ENCODE measurements at places on chromosomes 13 and 19.

DNA sequence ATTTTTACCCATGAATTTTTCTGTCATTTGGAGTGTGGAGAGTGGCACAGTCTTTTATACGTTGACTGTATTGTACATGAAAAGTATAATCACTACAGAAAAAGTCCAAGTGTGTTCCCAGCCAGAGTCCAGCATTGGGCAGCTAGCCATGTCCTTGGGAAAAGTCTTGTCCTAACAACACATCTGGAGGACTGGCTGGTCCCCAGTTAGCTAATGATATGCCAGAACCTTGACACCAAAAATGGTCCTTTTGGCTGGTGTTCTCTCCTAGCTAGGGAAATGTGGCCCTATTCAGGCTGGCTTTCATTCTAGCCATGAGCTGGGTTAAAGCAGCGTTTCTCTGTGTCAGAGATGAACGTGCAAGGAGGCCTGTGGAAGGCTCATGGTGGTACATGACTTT is 98.9 kb downstream of the ESD start:
- DNase-seq, result no peak

- no peak for DNase-seq
Measured at GRCh38 chr13:51541037-51541436, 43.2 kb upstream of the WDFY2 start.

- no peak for DNase-seq
Measured at GRCh38 chr19:55605637-55606470, at the start of gene ZNF865. TSS of gene ZNF865 (plus strand) at chr19:55605647. CDS start at chr19:55613619, 7,972 bp downstream.

- no peak for DNase-seq
Measured at GRCh38 chr19:56969759-56970178, 129.2 kb upstream of the PEG3 start.

DNA sequence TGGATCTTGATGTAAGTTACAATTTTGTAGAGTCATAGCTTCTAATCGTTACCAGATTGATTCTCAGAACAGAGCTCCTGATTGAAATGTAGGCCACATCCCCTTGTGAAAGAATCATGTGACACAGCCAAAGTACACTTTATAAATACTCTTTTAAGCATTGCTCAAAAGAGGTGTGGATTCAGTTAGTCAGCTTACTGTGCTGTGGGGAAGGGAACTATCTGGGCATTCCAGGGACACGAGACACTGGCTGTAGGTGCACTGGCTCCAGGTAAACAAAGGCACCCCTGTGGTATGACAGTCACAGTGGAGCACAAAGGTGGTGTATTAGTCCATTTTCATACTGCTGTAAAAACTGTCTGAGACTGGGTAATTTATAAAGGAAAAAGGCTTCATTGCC is 222.8 kb downstream of the LIG4 start:
- no peak for DNase-seq

- no peak for DNase-seq
Measured at GRCh38 chr13:91948736-91949135, 550.3 kb downstream of the GPC5 start.

DNA sequence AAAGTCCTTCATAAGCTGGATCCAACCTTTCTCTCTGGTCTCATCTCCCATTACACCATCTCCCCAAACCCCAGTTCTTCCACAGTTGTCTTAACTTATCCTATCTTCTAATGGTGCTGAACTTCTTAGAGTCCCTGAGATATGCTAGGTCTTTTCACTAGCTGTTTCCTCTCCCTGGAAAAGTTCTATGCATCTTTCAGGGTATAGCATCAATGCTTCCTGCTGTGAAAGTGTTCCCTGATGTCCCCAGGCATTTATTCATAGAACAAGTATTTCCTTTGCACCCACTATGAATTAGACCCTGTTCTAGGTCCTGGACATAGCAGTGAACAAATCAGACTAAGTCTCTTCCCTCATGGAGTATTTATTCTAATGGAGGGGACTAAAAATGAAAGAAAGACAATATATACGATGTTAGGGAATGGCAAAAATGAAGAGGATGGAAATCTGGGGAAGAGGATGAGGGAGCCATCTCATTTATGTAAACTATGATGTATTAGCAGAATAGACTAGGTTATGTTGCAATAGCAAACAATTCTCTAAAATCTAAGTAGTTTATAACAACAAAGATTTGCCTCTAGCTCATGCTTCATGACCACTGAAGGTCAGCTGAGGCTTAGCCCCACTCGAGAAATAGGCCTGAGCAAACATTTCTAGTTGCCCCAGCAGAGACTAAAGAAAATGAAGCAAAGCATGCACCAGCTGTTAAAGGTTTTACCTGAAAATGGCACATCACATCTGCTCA is 120.0 kb downstream of the CYSLTR2 start:
- no peak for DNase-seq

- no peak for DNase-seq
Measured at GRCh38 chr13:110618780-110619179, 3.4 kb downstream of the NAXD start.

- DNase-seq, result no peak
Measured at GRCh38 chr13:74825152-74825937, 656.6 kb downstream of the TBC1D4 start.

DNA sequence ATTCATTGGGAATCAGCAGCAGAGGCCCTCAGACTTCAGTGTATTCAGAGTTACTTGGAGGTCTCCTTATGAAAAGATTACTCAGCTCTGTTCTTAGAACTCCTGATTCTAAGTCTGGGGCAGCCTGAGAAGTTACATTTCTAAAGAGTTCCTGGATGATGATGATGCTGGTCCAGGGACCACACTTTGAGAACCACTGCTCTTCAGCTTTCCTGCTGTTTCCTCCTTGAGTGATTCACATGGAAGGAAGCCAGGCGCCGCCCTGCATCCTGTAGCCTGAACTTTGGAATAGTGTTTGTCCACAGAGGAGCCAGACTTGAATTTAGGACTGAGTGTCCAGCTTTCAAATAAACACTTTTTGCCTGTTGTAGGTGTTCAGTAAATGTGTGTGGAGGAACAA is 2.9 kb downstream of the CEBPG start:
- DNase-seq, result no peak

GRCh38 chr13:105774739-105775460 is 760.6 kb downstream of the EFNB2 start:
- DNase-seq, result no peak

GRCh38 chr19:1072371-1073015 is 5.5 kb downstream of the ARHGAP45 start:
- no peak for DNase-seq

DNA sequence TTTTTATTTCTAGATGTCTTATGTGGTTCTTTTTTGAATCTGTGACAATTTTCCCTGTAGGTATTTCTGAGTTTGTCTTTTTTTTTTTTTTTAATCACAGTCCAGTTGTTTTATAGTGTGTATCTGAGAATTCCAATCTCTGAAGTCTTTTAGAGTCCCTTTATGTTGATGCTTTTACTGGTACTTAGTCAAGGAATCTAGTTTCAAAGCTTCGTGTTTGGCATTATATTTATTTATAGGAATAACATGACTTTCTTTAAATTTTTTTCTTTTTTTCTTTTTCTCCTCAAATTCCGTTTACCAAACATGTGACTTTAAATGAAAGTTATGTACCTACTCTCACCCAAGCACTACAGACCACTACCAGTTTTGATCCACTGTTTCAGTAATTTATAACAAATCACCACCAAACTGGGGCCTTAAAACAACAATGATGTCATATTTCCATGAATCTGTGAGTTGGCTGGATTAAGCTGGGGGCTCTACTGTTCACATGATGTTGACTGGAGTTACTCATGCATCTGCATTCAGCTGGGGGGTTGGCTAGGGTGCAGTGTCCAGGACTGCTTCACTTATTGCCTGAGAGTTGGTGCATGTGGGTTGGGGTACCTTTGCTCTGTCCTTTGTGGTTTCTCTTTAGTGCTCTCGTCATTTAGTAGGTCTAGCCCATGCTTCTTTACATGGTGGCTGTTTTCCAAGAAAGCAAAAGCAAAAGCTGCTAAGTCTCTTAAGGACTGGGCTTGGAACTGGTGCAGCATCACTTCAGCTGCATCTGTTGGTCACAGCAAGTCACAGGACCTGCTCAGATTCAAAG is 22.3 kb downstream of the KCTD4 start:
- DNase-seq, result no peak

GRCh38 chr19:44303976-44304568 is 753 bp downstream of the ZNF235 start:
- DNase-seq, result no peak

DNA sequence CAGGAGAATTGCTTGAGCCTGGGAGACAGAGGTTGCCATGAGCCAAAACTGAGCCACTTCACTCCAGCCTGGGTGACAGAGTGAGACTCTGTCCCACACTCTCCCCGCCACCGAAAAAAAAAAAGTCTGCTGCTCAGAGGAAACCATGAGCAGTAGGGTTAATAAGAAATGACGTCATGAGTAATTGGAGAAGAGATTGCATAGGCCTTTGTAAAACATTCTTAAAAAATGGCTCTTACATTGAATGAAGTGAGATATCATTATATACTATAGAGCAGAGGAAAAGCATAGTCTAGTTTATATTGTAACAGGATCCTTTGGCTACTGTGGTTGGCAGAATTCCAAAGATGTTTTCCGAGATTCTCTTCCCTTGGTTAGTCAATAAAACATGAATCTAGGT is 228.2 kb downstream of the PCDH20 start:
- DNase-seq, result no peak

DNA sequence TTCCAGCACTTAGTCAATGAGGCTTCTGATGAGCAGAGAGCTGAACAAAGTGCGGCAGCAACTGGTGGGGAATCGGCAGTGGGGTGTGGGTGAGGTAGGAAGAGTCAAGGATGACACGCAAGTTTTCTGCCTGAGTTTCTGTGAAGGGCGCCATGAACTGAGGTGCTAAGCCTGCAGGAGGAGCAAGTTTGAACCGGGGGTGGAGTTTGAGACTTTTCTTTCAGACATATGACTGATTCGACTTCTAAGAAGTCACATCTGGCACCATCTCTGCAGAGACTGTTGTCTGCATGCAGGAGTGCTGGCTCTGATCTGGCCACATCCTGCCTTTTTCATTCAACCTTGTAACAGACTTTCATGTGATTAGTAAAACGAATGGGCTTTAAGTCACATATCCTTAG is 14.8 kb upstream of the GPI start:
- no peak for DNase-seq

DNA sequence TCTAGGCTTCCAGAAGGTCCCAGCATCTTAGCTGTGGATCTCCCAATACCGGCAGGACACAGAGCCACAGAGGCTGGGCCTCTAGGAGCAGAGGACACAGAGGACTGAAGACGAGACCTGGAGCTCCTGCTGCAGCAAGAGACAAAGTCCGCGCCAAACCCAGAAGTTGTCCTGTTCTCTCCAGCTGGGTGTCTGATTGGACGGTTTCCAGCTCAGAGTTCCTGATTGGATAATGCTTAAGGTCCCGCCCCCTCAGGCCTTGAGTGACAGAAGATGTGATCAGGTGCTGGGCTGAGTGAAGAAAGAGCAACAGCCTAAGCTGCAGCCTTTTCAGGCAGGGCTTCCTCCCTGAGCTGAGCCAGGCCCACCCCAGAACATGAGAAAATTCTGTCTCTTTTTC is 59.9 kb upstream of the ZNF85 start:
- DNase-seq, result no peak

DNA sequence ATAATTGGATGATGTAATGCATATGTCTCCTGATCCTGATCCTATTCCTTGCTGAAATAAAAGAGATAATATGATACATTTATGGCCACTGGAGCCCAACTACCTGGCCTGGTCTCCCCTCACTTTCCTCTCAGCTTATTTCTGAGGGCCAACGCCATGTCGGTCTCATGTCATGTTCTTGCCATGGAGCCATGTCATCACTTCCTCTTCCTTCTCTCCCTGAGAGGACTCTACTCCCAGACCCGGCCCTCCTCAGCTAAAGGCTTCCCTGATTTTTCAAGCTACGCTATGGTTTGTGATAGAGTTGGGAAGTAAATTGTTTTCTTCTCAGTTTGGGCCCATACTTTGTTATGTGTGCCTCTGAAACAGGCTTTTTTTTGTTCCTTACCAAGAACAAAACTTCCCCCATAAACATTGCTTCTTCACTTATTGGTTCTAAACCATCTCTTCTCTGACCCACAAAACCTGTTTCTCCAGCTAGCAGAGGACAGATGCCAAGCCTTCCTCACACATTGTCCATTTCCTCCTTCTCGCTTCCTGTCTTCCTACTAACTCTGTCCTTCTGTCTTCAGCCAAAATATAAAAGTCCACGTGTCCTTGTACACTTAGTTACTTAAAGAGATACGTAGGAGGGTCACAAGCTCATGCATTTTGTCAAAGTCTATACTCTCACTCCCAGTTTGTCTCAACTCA is 319.9 kb upstream of the DACH1 start:
- DNase-seq, result no peak

- no peak for DNase-seq
Measured at GRCh38 chr13:72246396-72246795, 379.4 kb upstream of the DACH1 start.

DNA sequence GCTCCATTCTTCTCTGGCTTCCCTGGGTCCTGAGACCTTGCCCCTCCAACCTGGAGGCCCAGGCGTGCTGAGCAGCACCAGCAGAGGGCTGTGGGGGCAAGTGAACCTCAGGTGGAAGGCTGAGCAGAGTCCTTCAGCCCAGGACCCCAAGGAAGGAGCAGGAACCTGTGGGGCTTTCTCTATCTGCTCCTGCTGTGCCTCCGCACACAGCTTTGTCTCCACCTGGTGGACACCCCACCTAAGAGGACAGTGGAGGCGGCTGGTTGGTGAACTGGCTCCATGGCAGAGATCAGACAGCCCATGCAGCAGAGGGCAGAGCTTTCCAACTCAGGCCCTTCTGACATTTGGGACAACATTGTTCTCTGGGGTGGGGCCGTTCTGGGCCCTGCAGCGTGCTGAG is 19.7 kb downstream of the ZFR2 start:
- DNase-seq, result no peak

DNA sequence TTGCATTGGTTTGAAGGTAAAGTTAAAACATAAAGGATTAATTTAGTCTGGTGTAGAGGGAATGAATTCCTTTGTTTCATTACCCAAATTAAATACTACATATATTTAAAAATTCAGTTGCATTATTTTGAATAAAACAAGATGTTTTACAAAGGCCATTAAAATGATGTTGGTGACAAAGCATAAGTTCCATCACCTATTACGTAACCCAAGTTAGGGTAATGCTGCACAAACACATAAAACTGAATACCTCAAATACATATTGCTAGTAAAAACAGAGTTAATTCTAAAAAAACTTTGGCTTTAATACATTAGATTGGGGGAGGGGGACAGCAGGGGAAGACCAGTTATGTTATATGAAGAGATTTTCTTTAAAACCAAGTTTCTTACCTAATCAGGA is 80.3 kb downstream of the SERP2 start:
- no peak for DNase-seq

- DNase-seq, result no peak
Measured at GRCh38 chr13:61727767-61728166, 312.1 kb upstream of the PCDH20 start.

DNA sequence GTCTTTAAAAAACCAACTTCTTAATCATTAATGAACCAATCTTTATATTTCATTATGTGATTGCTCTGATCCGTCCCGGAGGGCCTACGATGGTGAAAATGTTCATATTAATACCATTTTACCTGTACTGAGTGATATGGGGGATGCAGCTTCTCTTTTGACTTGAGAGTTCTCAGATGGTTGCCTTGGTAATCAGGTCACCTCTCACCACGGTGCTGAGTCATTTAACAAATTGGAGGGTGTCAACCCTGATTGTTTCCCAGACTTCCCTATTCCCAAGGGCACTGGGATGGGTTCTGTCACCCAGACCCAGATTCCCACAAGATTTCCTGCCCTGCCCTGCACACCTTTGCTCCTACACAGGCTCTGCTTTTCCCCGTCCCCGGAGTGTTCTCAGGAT is 128.5 kb upstream of the TMTC4 start:
- DNase-seq, result no peak

GRCh38 chr13:92355213-92355612 is 871.4 kb upstream of the GPC6 start:
- no peak for DNase-seq

GRCh38 chr13:69904784-69905183 is 202.8 kb upstream of the ATXN8OS start:
- no peak for DNase-seq

- DNase-seq, result no peak
Measured at GRCh38 chr13:76892488-76892887, 6.3 kb upstream of the KCTD12 start.
